ENCODE measurements at places on chromosomes 7 and 10. TPM values are rescaled to one million over a fixed set of nuclear protein-coding genes. Genes with fewer than 3 reads are reported as not detected.

The CALHM3 gene
- not detected for total RNA-seq

DNA sequence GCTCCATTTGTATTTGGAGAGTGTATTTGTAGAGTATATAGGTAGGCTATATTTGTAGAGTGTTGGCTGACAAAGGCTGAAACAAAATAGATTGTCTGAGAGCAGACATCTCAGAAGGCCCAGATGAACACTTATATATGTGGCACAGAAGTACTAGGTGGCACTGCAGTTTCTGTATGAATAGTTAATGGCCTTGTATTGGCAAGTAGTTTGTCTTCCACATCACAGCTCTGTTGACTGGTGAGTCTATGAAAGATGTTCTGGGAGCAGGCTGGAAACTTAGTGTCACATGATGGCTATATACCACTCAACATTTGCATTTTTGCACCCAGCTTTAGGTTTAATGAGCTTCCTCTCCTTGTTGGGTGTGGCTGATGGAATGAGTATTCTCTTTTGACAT, 51.9 kb downstream of the CCNY start:
- H3K4me1 ChIP-seq: peaks cover 5% of the 10 kb centered on the region
- no peak overlapping the region for H3K4me3 ChIP-seq
- peaks cover 19% of the 10 kb centered on the region for H3K36me3 ChIP-seq
- H3K27me3 ChIP-seq: no peaks in the 10 kb centered on the region
- DNase-seq: no peak

- H3K27ac ChIP-seq: no peak overlapping the region
- no peaks in the 10 kb centered on the region for H3K4me1 ChIP-seq
- H3K27me3 ChIP-seq: no peaks in the 10 kb centered on the region
- no peaks in the 10 kb centered on the region for H3K36me3 ChIP-seq
- DNase-seq: no peak
These were observed 118.8 kb downstream of the RELN start for GRCh38 chr7:103870664-103871063.

DNA sequence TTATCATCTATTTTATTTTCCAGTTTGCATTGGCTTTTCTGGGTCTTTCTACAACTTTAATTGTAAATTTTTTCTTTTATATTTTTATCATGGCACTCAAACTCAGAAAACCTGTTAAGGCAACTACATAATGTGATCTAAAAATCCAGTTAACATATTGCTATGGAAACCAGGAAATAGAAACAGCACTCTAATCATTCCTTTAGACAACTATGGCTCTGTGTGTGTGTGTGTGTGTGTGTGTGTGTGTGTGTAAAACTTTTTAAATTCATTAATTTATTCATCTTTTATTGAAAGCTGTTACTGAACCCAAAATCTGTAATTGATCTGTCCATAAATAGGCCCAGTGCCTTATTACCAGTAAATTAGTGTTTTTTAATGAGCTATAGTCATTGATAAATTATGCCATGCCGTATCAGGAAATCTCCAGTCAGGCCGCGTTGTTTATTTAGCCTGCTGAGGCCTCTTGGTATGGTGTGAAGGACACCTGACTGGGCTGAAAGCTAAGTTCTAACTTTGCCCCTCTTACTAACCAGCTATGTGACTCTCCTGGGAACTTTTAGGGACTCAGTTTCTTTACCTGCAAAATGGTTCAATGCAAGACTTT, 1.5 kb upstream of the MET start:
- no peak overlapping the region for H3K4me3 ChIP-seq
- H3K27ac ChIP-seq: no peak overlapping the region
- peaks cover 66% of the 10 kb centered on the region for H3K27me3 ChIP-seq
- peaks cover 8% of the 10 kb centered on the region for H3K4me1 ChIP-seq

DNA sequence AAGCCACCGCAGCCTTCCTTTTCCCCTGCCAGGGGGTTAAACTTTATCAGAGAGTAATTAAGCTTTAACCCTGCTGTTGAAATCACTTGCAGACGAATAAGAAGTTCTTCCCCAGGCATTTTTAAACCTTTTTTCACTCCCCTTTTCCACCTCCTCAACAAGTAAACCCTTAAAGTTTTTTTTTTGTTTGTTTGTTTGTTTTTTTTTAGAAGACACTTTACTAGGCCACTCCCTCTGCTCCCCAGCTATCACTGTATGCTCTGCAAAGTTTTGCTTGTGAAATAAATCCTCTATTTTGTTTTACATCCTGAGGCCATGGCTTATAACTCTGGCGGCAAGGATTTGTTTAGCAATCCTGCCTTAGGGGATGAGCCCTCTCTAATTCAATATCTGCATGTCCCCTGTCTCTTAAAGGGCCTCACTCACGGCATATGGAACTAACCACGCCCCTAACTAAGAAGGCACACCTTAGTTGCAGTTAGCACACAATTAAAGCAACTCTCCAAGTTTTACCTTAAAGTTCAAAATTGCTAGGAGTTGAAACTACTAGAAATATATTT, 1354.7 kb upstream of the LRRTM3 start:
- H3K4me3 ChIP-seq: no peak overlapping the region
- H3K4me1 ChIP-seq: no peaks in the 10 kb centered on the region
- no peaks in the 10 kb centered on the region for H3K27me3 ChIP-seq
- DNase-seq: no peak
- H3K27ac ChIP-seq: no peak overlapping the region

DNA sequence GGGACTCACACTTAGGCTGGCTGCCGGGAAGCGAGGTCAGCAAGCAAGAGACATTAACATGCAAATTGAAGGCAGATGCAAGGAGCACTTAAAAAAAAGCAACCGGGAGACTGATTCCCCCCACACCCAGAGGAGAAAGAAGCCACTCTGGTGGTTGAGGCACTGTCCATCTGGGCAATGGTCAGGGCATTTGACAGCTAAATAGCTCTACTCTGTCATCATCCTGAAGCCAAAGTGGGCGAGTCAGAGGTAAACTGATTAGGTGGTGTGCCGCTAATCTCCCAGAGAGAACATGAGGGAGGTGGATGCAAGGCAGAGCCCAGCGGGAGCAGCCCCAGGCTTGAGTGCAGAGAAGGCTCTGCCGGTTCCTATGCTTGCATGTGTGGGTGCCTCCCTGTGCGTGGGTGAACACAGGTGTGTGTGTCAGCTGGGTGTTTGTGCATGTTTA, 100.6 kb downstream of the PLXNA4 start:
- H3K36me3 ChIP-seq: no peaks in the 10 kb centered on the region
- H3K27ac ChIP-seq: no peak overlapping the region
- peaks cover 51% of the 10 kb centered on the region for H3K27me3 ChIP-seq
- DNase-seq: no peak

- peaks cover 2% of the 10 kb centered on the region for H3K36me3 ChIP-seq
- H3K27me3 ChIP-seq: peaks cover 15% of the 10 kb centered on the region
- no peak overlapping the region for H3K27ac ChIP-seq
- no peak overlapping the region for H3K4me3 ChIP-seq
- no peak for DNase-seq
These were observed 761 bp upstream of the DOCK1 start for GRCh38 chr10:126904516-126904817.

- no peak overlapping the region for H3K27ac ChIP-seq
- H3K36me3 ChIP-seq: no peaks in the 10 kb centered on the region
- DNase-seq: no peak
- H3K27me3 ChIP-seq: no peaks in the 10 kb centered on the region
- H3K4me1 ChIP-seq: no peaks in the 10 kb centered on the region
These were observed 1690.0 kb upstream of the LRRTM3 start for GRCh38 chr10:65235846-65236245.

The ADCY1 gene
- 1.3 TPM for total RNA-seq

GRCh38 chr7:124031919-124032318, 948 bp downstream of the TMEM229A start:
- H3K4me3 ChIP-seq: peak overlapping the region; percentile 50
- no peaks in the 10 kb centered on the region for H3K36me3 ChIP-seq
- H3K27ac ChIP-seq: peak overlapping the region; percentile 56
- H3K4me1 ChIP-seq: peaks cover 7% of the 10 kb centered on the region
- H3K27me3 ChIP-seq: peaks cover 58% of the 10 kb centered on the region

- no peaks in the 10 kb centered on the region for H3K27me3 ChIP-seq
- no peaks in the 10 kb centered on the region for H3K36me3 ChIP-seq
- H3K4me3 ChIP-seq: no peak overlapping the region
These were observed 624.0 kb downstream of the LRMDA start for GRCh38 chr10:76055466-76055865.

- no peaks in the 10 kb centered on the region for H3K27me3 ChIP-seq
- peak overlapping the region; percentile 42 for H3K27ac ChIP-seq
- no peak overlapping the region for H3K4me3 ChIP-seq
- no peak for DNase-seq
- H3K4me1 ChIP-seq: peaks cover 3% of the 10 kb centered on the region
- peaks cover 22% of the 10 kb centered on the region for H3K36me3 ChIP-seq
These were observed 31.1 kb downstream of the TAX1BP1 start for GRCh38 chr7:27771111-27771510.

DNA sequence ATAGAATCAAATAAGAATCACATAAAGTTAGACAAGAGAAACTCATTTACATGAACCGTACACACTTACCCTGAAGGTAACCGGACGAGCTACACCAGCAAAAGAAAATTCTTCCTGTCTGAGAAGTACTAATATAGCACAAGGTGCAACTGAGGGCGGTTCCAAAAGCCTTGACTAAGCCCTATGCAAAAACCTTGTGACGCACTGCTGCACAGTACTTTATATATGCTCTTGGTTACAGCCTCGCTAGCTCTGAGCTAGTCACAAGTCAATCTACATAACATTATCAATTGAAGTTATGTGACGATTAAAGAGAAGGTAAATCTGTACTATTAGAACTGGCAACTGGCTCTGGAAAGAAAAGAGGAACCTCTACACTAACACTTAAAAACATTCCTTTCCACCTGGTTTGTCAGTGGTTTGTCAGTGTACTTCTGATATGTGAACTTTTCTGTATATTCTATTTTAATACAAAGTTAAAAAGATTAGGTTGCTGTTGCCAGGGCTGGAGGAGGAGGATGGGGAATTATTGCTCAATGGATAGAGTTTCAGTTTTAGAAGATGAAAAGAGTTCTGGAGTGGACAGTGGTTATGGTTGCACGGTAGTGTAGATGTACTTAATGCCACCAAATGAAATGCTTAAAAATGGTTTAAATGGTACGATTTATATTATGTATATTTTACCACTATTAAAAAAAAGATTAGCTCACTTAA, 21.6 kb downstream of the NT5C3A start:
- peaks cover 42% of the 10 kb centered on the region for H3K4me1 ChIP-seq
- H3K36me3 ChIP-seq: peaks cover 16% of the 10 kb centered on the region
- H3K4me3 ChIP-seq: peak overlapping the region; percentile 80
- H3K27ac ChIP-seq: peak overlapping the region; percentile 83
- peak; percentile 84 for DNase-seq

DNA sequence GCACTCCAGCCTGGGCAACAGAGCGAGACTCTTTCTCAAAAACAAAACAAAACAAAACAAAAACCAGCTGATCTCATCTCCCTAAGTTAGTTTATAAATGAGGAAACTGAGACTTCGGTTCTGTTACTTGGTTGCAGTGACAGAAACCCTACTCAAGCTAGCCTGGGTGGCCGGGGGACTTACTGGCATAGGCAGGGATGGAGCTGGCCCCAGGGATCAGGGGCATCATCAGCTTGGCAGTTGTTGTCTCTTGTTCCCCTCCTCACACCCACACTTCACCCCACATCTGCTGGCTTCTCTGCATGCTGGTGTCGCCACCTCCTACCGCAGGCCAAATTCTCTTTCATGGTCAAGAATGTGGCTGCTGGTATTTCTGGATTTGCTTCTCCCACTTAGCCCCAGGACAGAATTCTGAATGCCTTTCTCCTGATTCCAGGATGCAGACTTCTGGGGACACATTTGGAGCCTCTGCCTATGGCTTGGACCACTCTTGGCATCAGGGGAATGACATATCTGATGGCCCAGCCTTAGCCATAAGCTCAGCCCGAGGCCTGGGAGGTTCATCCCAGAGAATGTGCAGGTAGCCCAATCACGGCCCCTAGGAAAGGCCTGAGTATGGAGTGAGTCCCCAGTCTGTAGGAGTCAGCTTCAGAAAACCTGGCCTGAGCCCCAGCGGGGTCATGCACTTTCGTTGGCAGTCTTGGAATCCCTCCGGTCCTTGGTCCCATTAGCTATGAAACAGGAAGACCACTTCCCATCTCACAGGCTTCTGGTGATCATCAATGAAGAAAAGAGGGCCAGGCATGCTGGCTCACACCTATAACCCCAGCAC, 41.6 kb upstream of the CTBP2 start:
- no peak for DNase-seq
- peaks cover 2% of the 10 kb centered on the region for H3K4me1 ChIP-seq
- no peaks in the 10 kb centered on the region for H3K36me3 ChIP-seq
- H3K27me3 ChIP-seq: no peaks in the 10 kb centered on the region
- H3K27ac ChIP-seq: no peak overlapping the region
- no peak overlapping the region for H3K4me3 ChIP-seq

DNA sequence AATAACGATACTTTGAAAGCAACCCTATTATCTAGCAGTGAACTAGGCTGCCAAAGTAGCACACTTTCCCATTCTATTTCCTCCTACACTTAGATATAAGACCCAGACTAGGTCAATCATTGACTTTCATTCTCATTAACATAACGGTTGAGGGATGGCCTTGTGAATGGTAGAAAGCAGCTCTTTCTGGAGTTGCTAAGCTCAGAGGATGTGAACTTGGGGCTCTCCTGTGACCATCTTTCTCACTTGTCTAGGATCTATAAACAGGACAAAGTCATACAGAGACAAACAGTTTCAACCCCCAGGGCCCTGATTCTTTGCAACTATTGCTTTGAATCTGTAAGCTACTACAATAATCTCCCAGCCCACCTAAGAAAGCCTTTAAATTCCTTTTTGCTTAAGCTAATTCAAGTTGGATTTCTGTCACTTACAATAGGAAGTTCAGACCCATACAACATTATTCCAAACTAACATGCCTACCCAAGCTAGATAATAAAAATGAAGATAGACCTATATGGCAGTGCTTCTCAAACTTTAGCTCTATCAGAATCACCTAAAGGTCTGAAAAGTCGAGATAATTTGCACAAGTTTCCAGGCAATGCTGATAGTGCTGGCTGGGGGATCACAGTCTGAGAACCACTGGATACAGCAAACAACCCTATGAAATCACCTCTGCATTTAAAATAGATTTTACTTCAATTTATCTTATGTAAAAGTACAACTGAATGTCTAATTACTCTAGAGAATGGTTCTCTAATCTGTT, 16.7 kb downstream of the P4HA1 start:
- peaks cover 15% of the 10 kb centered on the region for H3K36me3 ChIP-seq
- no peak overlapping the region for H3K27ac ChIP-seq
- no peaks in the 10 kb centered on the region for H3K27me3 ChIP-seq
- H3K4me1 ChIP-seq: peaks cover 25% of the 10 kb centered on the region

- no peak overlapping the region for H3K27ac ChIP-seq
- H3K4me1 ChIP-seq: peaks cover 4% of the 10 kb centered on the region
- no peaks in the 10 kb centered on the region for H3K36me3 ChIP-seq
- H3K4me3 ChIP-seq: no peak overlapping the region
These were observed 1.8 kb downstream of the CAMK2B start for GRCh38 chr7:44323381-44324203.

GRCh38 chr7:69177941-69178494, 420.3 kb upstream of the AUTS2 start:
- no peaks in the 10 kb centered on the region for H3K4me1 ChIP-seq
- no peak for DNase-seq
- H3K27me3 ChIP-seq: no peaks in the 10 kb centered on the region
- no peak overlapping the region for H3K4me3 ChIP-seq
- H3K36me3 ChIP-seq: no peaks in the 10 kb centered on the region

GRCh38 chr7:25048444-25048834, 68.5 kb upstream of the OSBPL3 start:
- H3K4me3 ChIP-seq: no peak overlapping the region
- H3K4me1 ChIP-seq: no peaks in the 10 kb centered on the region
- no peaks in the 10 kb centered on the region for H3K36me3 ChIP-seq
- no peak for DNase-seq
- peaks cover 5% of the 10 kb centered on the region for H3K27me3 ChIP-seq
- H3K27ac ChIP-seq: no peak overlapping the region

The NPY4R2 gene
- total RNA-seq: not detected
